ENCODE measurements at places on chromosomes 3 and 15.

DNA sequence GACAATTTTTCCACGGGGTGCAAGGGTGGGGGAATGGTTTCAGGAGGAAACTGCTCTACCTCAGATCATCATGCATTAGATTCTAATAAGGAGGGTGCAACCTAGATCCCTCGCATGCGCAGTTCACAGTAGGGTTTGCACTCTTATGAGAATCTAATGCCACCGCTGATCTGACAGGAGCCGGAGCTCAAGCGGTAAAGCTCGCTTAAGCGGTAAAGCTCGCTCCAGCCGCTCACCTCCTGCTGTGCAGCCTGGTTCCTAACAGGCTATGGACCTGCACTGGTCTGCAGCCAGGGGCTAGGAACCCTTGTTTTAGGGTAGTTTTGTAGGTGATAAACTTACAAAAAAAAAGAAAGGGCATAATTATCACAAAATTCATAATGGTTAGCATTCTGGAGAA, 53.9 kb upstream of the RYR3 start:
- DNase-seq, result no peak

- no peak for DNase-seq
Observed at GRCh38 chr3:107218864-107219269, 158.4 kb upstream of the CCDC54 start.

GRCh38 chr3:69095636-69096035, 10.9 kb downstream of the ARL6IP5 start:
- no peak for DNase-seq

DNA sequence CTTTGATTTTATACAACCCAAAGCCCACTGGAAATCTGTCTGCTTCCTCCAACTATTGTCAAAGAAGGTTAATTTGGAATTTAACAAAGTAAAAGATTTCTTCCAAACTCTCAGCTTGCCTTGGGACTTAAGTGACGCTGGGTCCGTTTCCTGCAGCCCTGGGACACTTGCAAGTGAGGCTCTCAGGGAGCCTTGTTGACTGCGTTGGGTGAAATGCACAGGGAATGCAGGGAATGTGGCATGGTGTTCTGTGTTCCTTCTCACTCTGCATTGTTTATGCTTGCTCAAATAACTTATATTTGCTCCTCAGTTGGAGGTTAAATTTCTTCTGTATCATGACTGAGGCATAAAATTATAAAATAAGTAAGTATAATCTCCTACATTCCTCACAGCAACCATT, 60.9 kb upstream of the TJP1 start:
- DNase-seq, result no peak

GRCh38 chr15:77810130-77810571, 177.4 kb upstream of the LINGO1 start:
- DNase-seq, result no peak

DNA sequence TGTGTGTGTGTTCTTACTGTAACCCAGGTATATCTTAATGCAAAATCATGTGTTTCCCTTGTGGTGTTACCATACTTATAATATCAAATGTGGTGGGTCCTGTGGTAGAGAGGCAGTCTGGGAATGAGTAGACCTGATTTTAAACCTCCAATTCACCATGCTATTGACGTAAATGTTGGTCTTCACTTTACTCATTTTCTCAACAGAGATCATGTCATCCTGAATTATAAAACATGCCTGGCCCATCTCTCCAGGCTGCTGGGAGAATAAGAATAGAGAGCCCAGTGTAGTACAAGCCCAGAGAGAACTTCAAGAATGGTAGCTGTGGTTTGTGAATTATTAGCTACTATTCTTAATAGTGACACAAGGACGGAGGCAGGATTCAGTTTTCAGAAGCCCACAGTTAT, 88.1 kb downstream of the MBNL1 start:
- no peak for DNase-seq

- DNase-seq, result no peak
Observed at GRCh38 chr3:70179111-70179510, 133.3 kb downstream of the MDFIC2 start.

- DNase-seq, result no peak
Observed at GRCh38 chr15:99682455-99682854, 50.8 kb downstream of the LYSMD4 start.

GRCh38 chr3:127490271-127491023, 100.1 kb downstream of the TPRA1 start:
- no peak for DNase-seq

GRCh38 chr3:64568895-64569517, 118.8 kb downstream of the ADAMTS9 start:
- no peak for DNase-seq

DNA sequence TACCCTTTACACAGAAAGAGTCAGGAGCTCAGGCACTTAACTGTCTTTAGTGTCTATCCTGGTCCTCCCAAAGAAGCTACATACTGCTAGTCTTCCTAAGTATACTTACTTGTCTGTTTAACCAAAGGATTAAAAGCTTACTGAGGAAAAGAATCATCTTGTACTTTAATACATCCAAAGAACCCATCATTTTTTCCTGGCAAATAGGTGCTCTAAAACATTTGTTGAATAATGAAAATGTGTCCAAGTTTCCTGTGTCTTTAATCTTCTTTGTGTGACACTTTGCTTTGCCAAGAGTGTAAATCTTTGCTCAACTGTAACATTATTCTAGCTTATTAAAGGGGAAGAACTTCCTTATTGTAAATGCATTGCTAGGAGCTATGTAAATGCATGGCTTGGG, 519.2 kb downstream of the OTOL1 start:
- no peak for DNase-seq

GRCh38 chr3:154971771-154972326, 108.3 kb upstream of the MME start:
- no peak for DNase-seq

- no peak for DNase-seq
Observed at GRCh38 chr15:41024885-41025284, 71.6 kb downstream of the CHAC1 start.

- no peak for DNase-seq
Observed at GRCh38 chr15:47620960-47621681, 96.2 kb upstream of the SEMA6D start.

GRCh38 chr3:13248640-13249039, 171.5 kb downstream of the NUP210 start:
- DNase-seq, result no peak

- no peak for DNase-seq
Observed at GRCh38 chr3:193704431-193704830, 111.4 kb downstream of the OPA1 start.

GRCh38 chr3:100155128-100155527, 40.8 kb upstream of the FILIP1L start:
- no peak for DNase-seq
